Stimulated activated CD4-positive, alpha-beta T cell treated with anti-CD3 and anti-CD28 coated beads, Interleukin-4, amount 100 ng/mL, for 24 hours (primary cell): ENCODE measurements at places on chromosomes 1 and 21.

DNA sequence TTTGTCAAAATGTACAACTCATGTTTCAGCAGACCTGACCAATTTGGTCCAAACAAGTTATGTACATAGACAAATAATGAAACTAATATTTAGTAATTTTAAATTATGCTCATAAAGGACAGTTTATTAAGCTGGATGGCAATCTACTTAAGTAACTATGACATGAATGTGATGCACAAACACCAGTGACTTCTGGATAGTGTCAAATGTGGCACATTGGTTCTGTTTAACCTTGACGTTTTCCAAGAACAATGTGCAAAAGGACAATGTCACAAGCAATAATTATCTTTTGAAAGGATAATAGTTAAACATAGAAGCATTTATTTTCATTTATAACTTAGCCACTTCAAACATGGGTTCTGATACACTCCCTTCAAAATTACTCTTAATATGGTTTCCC lies 80.0 kb downstream of the TRIM33 start:
- no peak for DNase-seq

GRCh38 chr1:15948091-15948591 lies 27.8 kb downstream of the ZBTB17 start:
- no peak for DNase-seq

- DNase-seq = no peak
Observed at GRCh38 chr1:26003262-26003661, 5.4 kb upstream of the PAFAH2 start.

DNA sequence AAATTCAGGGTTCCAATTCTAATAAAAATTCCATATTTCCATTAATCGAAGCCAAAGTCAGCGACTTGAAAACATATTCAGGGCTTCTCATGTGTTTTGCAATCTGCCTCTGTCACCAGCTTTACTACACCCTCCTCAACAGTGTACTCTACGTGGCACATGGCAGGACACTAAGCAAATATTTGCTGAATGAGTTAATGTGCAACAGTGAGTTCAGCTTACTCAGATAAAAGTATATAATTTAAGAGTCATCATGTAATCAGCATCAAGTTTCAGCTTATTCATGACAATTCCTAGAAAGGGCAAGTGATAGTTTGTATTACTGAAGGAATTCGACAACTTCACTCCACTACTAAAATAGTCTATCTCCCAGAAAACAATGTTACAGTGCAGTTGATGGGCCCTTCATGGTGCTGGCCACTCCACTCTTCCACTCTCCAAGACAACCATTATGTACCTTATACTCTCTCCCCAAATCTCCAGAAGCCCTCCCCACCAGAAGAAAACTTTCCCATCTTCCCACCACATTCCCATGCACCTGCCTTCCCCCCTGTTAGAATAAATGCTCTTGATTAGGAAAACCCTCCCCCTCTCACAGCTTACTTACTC lies 97.3 kb downstream of the TTLL7 start:
- DNase-seq = no peak

DNA sequence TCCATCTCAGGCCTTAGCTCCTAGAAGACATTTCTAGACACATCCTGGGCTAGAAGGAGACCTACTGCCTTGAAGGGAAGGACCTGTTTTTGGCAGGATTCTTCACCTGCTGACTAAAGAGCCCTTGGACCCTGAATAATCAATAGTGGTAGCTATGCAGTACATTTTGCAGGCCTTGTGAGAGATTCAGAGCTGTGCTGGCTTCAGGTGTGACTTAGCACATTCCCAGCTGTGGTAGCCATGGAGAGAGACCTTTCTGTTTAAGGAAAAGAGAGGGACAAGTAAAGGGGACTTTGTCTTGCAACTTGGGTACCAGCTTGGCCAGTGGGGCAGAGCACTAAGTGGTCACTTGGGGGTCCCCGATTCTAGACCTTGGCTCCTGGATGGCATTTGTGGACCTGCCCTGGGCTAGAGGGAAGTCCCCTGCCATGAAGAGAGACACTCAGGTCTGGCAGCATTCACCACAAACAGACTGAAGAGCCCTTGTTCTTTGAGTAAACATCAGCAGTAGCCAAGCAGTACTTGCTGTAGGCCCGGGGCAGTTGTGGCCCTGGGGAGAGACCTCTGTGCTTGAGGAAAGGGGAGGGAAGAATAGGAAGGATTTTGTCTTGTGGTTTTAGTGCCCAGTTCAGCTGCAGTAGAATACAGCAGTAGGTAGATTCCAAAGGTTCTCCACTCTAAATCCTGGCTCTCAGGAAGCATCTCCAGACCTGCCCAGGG lies 26.2 kb upstream of the CD1A start:
- DNase-seq = no peak

- DNase-seq = no peak
Observed at GRCh38 chr1:172801771-172802322, 142.9 kb downstream of the FASLG start.

GRCh38 chr1:184695023-184695422 lies 59.6 kb downstream of the EDEM3 start:
- DNase-seq = no peak

DNA sequence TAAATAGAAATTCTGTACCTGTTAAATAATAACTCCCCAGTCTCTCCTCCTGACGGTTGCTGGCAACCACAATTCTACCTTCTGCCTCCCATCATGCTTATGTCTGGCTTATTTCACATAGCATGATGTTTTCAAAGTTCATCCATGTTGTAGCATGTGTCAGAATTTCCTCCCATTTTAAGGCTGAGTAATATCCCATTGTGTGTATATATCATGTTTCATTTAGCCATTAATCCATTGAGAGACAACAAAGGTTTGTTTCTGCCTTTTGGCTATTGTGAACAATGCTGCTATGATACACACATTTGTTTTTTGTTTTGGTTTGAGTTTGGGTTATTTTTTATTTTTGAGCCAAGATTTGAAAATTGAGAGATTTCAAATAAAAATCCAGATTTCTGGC lies 72.0 kb downstream of the LBR start:
- DNase-seq = no peak

DNA sequence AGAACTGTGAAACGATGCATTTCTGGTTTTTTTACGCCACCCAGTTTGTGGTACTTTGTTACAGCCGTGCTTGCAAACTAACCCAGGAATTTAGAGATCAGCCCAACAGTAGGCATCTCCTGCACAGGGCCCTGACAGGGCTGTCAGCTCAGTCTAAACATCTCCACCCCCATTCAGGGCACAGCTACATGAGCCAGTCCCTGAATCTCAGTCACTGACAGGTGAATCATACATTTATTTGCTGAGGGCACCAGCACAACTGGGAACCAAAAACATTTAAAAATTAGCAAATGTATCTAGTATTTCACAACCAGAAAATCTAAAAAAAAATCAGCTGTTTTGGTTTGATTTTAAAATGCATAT lies 30.7 kb downstream of the PRDX6 start:
- DNase-seq = no peak

DNA sequence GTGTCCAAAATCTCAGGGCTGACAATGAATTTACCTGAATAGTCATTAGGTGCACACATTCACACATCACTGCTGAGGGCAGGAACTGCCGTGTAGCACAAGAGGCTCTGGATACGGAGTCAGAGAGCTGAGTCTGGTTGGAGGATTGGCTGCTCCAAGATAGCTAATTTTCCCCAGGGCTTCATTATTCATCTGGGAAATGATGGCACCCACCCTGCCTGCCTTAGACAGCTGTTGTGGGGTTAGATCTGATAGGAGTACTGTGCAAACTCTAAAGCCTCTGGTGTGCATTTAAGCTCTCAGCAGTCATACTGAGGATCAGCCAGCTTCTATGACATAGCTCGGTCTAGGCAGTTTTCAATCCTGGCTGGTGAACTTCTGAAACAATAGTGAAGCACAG lies 67.0 kb downstream of the LMX1A start:
- no peak for DNase-seq

GRCh38 chr21:42319851-42320572 lies 4.8 kb upstream of the TFF3 start:
- no peak for DNase-seq

GRCh38 chr1:170590921-170591705 lies 59.1 kb downstream of the GORAB start:
- DNase-seq = no peak

- peak; percentile 47 for DNase-seq
Observed at GRCh38 chr1:41241749-41242341, at the start of gene SCMH1. Gene SCMH1, minus strand, starts transcription at chr1:41242306. Its CDS starts 56,173 bp downstream, at chr1:41186133.

- DNase-seq = no peak
Observed at GRCh38 chr1:115838431-115839028, 2.4 kb downstream of the NHLH2 start.

- no peak for DNase-seq
Observed at GRCh38 chr1:154886281-154887015, 16.4 kb upstream of the KCNN3 start.

- DNase-seq = no peak
Observed at GRCh38 chr1:117886101-117886795, 43.2 kb downstream of the GDAP2 start.

GRCh38 chr21:43717967-43718871 lies 710 bp upstream of the PDXK start:
- no peak for DNase-seq

DNA sequence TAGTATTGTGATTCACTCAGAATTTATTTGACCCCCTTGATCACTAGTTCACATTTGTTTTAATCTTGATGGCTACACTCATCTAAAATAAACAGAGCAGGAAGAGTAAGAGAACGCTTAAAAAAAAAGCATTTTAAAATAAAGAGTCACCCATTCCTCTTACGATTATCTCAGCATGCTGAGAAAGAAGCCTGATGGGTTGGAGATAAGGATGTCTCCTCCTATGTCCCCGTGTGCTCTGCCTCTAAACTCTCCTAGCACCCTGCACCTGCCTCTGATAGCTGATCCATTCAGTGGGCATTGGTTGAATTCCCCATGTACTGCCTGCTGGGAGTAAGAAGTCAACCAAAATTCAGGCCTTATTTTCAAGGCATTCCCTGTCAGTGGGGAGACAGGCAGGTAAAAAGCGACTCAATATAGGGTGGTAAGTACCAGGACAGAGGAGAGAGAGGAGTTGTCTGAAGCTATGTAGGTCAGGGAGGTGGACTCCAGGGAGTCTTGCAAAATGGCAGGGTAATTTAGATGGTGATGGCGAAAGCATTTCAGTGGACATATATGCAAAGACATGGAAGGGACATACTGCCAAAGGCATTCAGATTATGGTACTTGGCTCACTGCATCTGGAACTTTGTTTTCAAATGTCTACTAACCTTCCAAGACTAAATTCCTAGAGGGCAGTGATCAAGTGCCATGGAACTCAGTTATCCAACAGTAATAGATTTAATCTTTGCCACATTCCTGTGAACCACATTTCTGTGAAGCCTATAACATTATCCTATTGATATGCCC lies 18.4 kb downstream of the ELAVL4 start:
- DNase-seq = no peak

GRCh38 chr1:43039228-43040055 lies 80.8 kb upstream of the SLC2A1 start:
- DNase-seq = no peak

DNA sequence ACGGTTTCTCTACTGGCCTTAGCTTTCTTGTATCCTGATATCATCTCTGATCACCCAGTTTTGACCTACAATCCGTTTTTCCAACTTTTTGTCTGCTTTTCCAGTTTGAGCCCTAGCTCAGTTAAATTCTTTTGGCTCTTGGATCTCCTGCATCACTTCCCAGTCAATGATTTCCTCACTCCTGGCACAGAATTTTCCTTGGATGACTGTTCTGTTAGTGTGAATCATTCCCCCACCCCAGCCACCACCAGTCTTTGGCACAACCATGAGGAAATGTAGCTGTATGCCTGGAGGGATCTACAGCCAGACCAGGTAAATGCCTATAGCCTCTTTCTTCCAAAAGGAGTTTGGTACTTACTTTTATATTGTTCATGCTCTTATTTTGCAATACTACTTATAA lies 187.2 kb upstream of the PTGFR start:
- no peak for DNase-seq

DNA sequence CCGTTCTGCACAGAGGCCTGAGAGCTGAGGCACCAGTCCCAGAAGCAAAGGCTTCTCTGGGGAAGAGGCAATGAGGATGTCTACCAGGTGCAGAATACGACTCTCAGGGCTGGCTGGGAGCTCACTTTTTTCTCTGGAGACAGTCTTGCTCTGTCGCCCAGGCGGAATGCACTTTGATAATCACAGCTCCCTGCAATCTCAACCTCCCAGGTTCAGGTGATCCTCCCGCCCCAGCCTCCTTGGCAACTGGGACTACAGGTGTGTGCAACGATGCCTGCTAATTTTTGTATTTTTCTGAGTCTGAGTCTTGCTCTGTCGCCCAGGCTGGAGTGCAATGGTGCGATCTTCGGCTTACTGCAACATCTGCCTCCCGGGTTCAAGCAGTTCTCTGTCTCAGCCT lies 17.6 kb downstream of the NADK start:
- no peak for DNase-seq

DNA sequence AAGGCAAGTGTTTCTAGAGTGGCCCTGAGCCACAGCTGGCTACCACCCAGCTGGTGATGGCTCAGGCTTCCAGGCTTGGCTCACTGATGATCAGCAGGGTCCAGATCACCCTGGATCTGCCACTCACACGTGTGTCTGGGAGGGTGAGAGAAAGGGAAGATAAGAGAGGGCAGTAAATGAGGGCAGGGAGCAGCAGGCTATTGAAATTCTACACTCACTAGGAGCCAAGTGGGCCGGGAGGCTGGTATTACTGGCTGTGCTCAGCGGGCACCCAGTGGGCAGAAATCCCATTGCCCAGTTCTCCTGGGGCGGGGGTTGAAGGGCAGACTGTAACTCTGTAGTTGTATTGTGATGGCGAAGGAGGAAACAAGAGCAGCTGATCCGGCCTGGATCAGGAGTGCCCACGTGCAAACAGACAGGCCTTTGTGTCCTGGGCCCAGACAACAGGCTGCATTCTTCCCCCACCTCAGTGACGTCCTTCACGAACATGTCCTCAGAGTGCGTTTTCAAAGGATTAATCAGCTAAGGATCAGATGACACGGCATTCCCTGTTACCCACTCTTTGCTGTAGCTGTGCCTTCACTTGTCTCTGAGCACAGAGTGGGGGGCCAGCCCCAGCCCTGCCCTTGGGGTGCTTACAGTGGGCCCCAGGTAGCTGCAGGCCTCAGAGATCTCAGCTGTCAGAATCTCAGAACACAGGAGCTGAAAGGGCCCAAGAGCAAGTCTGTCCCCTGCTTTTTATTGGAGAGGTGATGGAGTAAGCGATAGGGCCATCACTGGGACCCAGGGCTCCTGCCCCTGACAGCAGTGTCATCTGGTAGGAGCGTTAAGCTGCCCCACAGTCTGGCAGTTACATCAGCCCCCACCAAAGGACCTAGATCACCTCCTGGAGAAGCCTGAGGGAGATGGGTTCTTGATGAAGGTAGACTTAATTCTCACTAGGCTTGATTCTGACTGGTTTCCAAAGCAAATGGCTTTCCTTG lies 60.5 kb downstream of the ATP1A1 start:
- no peak for DNase-seq

GRCh38 chr1:19154876-19155275 lies 55.2 kb downstream of the UBR4 start:
- DNase-seq = no peak

GRCh38 chr1:183124259-183124658 lies 61.8 kb upstream of the LAMC2 start:
- DNase-seq = no peak

GRCh38 chr1:26853156-26853555 lies 9.8 kb upstream of the SFN start:
- peak; percentile 86 for DNase-seq

GRCh38 chr1:17207540-17207939 lies 2.6 kb downstream of the PADI1 start:
- DNase-seq = no peak

- DNase-seq = no peak
Observed at GRCh38 chr1:3038571-3039181, 17.4 kb downstream of the ACTRT2 start.
